Anterior cingulate cortex (tissue), 58 donors: ENCODE measurements at places on chromosomes 13 and 19.
A peak's percentile ranks its signal among the peaks of the same experiment; 100 is the strongest.

DNA sequence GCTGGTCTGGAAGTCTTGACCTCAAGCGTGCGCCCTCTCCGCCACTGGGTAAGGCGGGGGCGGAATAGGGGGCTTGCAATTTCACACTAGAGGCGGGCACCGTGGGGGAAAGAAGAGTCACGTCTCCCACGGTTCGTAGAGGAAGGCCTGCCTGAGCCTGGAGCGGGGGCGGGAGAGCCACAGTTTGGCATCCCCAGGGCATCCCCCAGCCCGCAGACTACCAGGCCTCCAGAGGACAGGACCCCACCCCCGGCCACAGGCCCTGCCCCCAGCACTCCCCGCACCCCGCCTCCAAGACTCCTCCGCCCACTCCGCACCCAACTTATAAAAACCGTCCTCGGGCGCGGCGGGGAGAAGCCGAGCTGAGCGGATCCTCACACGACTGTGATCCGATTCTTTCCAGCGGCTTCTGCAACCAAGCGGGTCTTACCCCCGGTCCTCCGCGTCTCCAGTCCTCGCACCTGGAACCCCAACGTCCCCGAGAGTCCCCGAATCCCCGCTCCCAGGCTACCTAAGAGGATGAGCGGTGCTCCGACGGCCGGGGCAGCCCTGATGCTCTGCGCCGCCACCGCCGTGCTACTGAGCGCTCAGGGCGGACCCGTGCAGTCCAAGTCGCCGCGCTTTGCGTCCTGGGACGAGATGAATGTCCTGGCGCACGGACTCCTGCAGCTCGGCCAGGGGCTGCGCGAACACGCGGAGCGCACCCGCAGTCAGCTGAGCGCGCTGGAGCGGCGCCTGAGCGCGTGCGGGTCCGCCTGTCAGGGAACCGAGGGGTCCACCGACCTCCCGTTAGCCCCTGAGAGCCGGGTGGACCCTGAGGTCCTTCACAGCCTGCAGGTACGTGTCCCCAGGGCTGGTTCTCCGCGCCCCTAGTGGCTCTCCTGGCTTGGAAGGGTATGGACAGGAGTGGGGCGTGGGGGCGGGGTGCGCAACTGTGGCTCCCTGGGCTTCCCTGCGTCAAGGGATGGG is at the start of gene ANGPTL4:
Gene ANGPTL4, plus strand, starts transcription at position 353 of the 969 bp plus-strand sequence. Its CDS starts 167 bp downstream, at position 520.
- DNase-seq, result peak; percentile 51

DNA sequence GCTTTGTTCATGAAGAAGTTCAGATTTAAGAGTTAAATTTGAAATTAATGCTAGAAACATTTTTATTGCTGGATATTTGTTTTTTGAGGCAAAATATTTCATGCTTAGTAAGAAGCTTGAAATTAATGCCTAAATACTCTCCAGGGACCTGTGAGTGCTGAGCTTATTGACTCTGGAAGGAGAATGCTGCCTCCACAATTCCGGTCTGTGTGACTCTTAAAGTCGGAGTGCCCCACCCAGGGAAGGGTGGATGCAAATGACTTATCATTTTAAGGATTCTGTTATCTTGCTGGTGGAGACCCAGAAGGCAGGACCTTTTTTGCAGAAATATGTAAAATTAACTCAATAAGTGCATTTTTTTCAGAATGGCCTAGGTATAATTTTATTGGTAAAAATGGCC is 143.8 kb upstream of the RXFP2 start:
- no peak for DNase-seq

- no peak for DNase-seq
Observed at GRCh38 chr19:2848616-2849015, 7.3 kb downstream of the ZNF555 start.

GRCh38 chr13:98285852-98286594 is 109.0 kb upstream of the RNF113B start:
- no peak for DNase-seq

DNA sequence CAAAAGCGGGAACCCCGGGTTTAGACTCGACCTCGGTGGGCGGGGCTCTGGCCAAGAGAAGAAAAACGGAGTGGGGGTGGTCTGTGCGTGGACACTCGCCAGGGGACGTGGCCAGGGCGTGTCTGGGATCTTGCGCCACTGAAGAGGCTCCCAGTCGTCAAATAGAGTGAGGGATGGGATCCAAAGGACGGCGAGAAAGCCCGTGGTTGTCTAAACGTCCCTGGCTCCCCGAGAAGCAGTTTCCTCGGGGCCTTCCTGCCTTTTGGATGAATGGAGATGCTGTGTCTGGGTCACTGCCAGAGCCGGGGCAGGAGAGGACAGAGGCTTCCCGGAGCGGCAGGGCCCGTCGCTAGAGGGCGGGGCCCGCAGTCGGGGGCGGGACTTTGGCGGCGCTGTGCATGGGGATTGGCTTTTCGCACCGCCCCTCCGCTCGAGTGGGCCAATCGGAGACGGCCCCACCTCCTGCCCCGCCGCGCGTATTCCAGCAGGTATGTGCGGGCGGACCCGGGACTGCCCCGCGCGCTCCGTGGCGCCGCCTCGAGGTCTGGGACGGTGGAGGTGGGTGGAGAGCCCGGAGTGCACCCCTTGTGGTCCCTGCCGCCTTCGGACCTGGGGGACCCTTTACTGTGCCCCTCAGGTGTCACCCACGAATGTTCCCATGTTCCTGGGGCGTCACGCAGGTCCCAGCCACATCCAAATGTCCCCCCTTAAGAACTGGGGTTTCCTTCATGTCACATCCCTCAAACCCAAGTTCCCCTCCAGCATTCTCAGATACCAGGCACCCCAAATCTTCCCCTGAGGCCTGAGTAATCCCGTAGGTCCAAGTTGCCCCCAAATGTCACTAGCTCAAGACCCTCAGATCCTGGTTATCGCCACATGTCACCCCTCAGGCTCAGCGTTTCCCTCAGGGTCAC is 38.3 kb downstream of the ZSWIM4 start:
- DNase-seq, result peak; percentile 74

DNA sequence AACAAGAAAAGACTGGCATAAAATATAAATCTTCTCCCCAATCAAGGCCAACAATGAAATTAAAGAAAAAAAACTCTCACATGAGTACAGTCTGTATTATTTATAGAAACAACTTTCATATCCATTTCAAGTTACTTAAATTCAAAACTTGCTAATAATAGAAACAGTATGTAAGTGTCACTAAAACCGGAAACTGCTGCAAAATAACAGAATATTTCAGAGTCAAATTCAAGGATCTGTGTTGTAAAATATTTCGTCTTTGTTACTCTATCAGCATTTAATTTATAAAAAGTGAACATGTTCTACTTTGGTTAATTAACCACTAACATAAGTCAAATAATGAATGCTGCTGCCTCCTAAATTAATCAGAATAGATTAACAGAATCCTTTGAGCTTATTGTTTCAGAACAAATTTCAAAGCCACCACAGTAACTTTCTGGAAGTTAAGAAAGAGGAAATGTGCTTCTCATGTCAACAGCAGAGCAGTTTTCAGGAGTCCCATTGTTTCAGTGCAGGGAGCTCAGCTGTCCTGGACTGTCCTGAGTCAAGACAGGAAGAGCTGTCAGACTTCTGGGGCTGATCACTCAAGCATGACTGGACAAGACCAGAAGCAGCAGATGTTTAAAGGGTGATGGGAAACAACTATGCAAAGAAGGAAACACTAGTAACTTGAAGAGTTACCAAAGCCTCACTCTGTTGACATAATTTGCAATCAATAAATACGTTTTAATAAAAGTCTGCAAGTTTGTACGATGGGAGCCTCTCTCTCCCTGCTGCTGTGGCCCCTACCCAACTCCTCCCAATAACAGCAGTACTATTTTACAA is 76.9 kb downstream of the FOXO1 start:
- DNase-seq, result no peak

GRCh38 chr13:51276636-51277035 is 54.4 kb downstream of the FAM124A start:
- no peak for DNase-seq

DNA sequence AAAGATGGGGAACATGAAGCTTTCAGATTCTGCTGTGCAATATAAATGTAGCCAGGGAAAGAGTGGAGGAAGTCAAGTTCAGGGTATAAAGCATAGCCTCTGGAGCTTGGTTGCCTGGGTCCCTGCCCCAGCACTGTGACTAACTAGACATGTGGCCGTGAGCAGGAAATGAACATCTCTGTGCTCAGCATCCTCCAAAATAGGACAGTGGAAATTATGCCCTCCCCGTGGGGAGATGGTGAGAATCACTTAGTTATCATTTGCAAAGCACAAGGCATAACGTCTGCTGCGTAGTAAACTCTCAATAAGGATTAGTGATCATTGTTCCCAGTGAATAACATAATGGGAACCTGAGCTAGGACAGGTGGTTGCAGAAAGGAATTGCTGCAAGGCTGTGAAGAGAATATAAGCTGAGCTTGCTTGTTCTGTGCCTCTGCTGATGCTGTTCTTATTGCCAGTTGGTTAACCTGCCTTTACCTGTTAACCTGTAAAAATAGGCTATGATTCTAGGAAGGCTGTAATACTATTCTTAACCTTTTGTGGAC is 441.0 kb downstream of the COG6 start:
- DNase-seq, result no peak

GRCh38 chr19:11035441-11036377 is 53.6 kb upstream of the LDLR start:
- DNase-seq, result peak; percentile 79

DNA sequence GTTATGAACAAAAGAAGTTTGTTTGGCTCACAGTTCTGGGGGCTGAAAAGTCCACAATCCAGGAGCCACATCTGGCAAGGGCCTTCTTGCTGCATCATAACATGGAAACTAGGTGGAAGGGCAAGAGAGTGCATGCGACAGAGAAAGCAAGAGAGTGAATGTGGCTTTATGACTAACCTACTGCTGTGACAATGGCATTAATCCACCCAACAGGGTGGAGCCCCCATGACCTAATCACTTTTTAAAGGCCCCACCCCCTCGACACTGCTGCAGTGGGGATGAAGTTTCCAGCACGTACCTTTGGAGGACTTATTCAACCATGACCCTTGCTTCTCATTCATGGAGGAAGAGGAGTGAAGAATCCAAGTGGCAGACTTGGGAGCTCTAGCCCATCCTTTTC is 30.0 kb upstream of the RFXAP start:
- DNase-seq, result no peak

DNA sequence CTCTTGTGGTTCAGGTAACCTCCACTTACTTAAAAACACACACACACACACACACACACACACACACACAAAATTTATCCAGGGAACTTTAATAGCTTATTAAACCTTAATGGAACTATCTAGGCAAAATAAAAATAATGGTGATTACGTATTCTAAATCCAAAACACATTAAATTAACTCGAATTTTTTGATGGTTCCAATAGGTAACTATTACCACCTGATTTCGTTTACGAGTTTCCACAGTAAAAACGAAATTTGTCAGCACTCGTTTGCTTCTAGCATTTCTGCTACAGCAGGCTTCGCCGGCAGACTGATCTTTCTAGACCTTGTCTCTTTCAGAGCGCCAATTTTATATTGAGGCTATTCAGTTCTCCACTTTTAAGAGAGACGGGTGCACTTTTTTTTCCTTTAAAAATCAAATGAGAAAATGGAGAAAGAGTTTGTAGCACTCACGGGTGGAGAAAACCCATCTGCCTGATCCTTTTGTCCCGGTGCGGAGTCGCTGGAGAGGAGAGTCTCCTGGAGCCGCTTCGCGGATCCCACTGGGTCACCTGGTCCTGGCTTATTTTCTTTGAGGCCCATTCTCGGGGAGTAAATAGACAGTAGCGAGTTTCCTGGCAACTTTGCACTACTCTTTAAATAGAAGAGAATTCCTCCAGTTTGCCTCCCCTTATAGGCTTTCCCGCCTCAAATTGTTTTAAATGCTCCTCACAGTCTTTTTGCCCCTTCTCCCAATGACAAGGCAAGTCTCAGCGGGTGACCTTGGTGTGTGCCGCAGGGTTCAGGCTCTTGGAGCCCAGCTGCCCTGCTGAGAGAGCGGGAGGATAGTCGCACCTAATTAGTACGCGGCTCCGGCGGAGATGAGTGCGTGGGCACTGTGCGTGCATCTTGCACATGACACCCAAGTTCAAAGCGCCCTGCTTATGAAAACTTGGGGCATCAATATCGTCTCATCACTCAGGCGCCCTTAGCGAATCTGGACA is 117.0 kb downstream of the KCNRG start:
- DNase-seq, result no peak

DNA sequence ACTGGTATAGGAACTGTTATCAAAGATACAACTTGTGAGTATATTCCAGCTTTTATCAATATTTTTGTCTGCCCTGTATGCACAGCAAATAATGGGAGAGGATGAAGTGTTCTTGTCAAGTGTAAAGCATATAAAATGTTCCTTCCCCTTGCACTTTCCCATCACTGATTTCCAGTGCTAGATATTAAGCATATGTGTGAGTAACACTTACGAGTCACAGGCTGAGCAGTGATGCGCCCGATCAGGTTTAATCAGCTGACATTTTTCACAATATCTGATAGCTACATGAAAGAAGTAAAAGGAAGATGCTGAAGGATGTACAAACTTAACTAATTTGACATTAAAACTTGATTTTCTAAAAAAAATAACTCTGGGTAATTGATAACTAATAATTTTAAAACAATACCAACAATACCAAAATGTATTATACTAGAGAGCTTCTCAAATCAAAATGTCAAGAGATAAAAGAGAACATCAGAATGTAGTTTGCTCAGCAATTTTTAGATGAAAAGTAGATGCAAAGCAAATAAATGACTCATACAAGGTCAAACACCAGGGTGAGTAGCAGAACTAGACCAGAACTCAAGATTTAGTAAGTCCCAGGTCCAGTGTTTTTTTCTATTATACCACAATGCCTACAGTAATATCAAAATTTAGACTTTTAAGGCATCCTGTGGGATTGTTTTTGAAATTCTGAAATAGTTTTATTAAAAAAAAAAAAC is 56.4 kb downstream of the ZDHHC20 start:
- no peak for DNase-seq

DNA sequence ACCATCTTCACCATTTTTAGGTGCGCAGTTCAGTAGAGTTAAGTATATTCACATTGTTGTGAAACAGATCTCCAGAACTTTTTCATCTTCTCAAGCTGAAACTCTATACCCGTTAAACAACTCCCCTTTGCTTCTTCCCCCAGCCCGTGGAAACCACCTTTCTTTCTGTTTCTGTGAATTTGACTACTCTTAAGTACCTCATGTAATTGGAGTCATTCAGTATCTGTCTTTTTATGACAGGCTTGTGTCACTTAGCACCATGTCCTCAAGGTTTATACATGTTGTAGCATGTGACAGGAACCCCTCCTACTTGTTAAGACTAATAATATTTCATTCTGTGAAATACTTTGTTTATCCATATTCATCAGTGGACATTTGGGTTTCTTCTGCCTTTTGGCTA is 52.8 kb downstream of the TNFRSF19 start:
- no peak for DNase-seq

DNA sequence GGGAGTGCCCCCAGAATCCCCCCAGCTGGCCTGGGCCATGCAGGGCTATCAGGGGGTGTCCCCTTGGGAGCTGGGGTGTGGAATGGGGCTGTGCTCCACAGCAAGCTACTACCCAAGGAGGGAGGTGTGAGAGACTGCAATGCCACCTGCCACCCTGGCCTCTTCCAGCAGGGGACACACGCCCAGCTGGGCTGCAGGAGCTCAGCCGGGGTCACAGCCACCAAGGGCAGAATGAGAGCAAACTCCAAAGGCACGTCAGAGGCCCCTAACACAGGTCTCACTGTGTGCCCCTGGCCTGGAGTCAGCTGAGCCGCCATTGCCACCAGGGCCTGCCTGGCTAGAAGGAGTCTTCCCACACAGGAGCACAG is 55.5 kb downstream of the MLLT1 start:
- no peak for DNase-seq

- DNase-seq, result no peak
Observed at GRCh38 chr19:682678-683320, 6.6 kb downstream of the FSTL3 start.

- DNase-seq, result no peak
Observed at GRCh38 chr13:36192166-36192565, 22.2 kb downstream of the SOHLH2 start.
